HFFc6 (cell line): ENCODE measurements at places on chromosomes 7 and 10.

- DNase-seq, result no peak
Measured at GRCh38 chr7:109259151-109259550, 689.5 kb downstream of the DNAJB9 start.

GRCh38 chr10:45425621-45426563, 51.9 kb downstream of the ALOX5 start:
- DNase-seq, result no peak

DNA sequence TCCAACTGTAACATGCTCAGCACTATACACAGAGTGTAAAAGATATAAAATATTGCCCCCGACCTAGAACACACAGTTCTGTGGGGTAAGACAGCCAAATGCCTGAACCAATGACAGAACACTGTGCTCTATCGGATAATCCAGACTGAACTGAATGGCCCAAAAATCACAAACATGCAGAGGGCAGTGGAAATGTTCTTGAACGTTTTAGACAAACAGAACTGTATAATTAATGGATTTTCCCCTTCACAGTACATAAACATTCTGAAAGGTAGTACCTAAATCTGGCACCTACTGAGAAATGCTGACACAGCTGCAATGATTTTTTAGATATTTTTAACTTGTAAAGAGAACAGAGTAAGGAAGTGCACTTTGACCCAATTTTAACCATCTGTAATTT, 33.4 kb downstream of the PARD3 start:
- no peak for DNase-seq

GRCh38 chr7:99099499-99100077, 44.3 kb downstream of the SMURF1 start:
- no peak for DNase-seq

DNA sequence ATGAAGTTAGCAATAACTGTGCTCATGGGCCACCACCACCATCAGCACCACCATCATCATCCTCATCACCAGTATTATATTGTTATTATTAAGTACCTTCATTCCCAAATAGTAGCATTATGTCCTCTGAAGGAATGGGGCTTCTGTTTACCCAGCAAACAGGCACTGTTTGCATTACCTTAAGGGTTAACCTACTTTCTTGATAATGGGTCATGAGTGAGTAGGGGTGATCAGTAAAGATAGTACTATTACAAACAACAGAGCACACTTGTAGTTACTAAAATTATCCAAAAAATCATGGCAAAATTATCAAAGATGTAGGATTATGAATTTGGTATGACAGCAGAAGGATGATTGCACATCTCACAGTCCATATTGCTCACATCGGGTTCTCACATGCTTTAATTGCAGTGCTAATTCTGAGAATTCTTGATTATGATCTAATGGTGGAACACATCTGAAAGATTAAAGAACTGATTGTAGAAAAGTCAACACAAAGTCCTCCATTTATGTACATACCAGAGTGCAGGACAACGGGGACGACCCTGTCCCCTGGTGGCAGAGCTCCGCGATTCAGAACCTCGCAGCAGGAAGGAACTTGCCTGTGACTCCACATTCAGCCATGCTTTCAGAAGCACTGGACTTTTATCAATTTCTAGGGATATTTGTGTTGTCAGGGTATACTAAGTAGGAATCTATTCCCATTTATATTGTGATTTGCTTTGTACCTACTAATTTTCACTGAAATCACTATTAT, 31.0 kb downstream of the PDE1C start:
- DNase-seq, result no peak

DNA sequence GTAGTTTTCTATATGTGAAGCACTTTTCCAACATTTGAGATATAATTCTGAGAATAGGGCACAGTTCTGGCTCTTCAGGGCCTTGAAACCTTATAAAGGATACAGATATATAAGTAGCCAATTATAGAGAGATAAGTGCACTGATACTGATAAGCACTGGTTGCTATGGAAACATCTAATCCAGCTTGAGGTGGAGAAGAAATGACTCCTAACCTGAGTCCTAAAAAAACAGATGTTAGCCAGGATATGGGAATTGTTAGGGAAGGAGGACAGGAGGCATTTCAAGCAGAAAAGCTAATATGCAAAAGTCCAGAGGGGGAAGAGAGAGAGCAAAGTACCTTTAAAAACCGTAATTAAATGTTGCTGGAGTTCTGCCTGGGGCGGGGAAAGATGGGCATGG, 30.8 kb downstream of the STRIP2 start:
- no peak for DNase-seq

- DNase-seq, result no peak
Measured at GRCh38 chr7:83130191-83130590, 32.5 kb downstream of the PCLO start.

DNA sequence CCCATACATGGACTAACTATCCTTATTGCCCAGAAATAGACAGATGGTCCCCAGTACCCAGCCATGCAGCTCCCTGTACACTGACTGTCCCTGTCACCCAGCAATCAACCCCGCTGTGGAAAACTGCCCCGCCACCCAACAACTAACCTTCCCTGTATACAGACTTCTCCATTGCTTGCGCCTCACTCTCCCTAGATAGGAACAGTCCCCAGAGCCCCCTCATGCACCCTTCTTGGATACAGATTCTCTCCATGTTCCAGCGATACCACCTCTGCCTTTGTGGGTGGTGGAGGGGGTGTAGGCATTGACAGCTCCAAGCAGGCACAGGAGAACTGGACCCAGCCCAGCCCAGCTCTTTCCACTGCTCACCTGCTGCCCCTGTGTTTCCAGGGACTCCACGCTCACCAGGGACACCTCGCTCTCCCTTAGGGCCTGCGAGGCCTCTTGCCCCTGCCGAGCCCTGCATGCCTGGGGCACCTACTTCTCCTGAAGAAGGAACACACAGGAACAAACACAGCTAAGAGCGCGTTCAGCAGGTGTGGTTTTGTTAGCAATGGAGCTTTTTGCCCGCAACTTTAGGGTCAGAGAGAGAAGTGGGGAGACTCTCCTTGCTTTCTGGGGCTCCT, 7.2 kb downstream of the SFTPD start:
- no peak for DNase-seq

DNA sequence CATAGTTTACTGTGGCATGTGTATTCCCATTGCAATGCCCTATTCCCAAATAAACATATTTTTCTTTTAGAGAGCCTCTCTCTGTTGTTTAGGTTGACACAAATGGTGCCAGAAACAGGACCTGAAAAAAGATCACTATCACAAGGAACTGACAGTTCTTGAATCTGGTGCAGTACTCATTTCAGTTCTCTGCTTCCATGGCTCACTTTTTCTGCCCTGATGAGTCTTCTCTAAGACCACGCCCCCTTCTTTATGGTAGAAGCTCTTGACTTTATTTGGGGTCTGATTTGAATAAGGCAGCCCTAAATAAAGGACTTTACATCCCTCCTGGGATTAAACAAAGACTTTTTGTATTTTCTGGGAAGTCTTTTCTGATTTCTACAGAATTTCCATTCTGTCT, 3.5 kb upstream of the CCDC126 start:
- DNase-seq, result no peak

GRCh38 chr7:98795741-98796493, 73.9 kb downstream of the TMEM130 start:
- DNase-seq, result no peak

DNA sequence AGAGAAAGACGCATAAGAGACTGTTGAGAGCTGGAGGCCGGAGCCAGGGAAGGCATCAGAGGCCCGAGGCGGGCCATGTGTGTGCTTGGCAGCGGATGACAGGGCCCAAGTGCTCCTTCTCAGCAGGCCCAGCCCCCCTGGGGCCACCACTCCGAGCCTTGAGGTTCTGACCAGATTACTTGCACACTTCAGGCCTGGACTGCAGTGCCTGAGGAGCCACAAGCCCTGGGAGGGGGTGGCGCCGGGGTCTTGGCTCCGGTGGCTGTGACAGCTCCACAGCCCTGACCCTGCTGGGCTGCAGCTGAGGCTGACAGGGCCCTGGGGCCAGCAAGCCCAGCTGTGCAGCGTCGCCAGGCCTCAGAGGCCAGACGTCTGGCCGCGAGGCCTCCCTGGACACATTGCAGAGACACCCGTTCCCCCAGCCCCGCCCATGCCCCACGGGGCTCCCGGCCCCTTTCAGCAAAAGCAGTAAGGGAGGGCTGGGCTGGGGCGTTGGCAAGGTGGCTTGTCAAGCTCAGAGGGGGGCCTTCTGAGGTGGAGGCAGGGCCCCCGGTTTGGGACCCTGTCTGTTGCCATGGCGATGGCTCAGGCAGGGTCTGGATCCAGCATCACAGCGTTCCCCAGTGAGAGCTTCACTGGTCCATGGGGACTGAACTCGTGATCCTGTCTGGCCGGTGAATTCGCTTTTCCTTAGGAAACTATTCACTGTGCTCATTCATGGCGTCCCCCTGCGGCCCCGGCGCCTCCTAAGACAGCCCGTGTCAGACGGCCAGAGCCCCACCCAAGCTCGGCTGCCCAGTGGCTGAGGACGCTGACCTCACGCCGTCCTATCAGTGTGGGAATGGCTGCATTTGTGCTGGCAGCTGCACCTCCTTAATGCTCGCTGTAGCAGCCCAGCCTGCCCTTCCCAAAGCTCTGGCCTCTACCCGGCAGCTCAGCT, 5.7 kb downstream of the ELN start:
- no peak for DNase-seq

DNA sequence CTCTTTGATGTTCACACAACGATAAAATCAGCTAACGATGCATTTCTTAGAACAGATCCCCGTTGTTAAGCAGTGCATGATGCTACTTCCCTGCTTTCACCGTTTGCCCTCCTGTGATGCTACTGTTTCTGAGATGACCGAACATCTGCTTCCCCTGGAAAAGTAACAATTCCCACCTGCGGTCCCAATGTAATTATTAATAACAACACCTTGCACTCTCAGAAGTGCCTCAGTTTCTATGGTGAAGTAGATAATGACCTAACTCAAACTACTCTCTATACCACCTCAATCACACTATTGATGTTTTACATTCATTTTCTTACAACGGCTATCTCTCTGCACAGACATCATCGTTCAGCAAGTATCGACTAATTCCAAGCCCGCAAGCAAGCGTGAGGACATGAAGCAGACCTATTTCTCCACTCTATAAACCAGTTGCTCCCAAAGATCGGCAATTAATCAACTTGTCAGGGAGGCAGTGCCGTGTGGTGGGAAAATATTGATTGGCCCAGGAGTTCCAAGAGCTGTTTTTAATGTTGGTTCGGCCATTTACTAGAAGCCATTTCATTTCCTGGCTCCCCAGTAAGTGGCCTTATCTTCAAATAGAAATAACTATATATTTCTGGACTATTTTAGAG, 42.7 kb downstream of the FAM107B start:
- no peak for DNase-seq

GRCh38 chr10:31064348-31064747, 32.7 kb upstream of the ZNF438 start:
- DNase-seq, result peak; percentile 50

DNA sequence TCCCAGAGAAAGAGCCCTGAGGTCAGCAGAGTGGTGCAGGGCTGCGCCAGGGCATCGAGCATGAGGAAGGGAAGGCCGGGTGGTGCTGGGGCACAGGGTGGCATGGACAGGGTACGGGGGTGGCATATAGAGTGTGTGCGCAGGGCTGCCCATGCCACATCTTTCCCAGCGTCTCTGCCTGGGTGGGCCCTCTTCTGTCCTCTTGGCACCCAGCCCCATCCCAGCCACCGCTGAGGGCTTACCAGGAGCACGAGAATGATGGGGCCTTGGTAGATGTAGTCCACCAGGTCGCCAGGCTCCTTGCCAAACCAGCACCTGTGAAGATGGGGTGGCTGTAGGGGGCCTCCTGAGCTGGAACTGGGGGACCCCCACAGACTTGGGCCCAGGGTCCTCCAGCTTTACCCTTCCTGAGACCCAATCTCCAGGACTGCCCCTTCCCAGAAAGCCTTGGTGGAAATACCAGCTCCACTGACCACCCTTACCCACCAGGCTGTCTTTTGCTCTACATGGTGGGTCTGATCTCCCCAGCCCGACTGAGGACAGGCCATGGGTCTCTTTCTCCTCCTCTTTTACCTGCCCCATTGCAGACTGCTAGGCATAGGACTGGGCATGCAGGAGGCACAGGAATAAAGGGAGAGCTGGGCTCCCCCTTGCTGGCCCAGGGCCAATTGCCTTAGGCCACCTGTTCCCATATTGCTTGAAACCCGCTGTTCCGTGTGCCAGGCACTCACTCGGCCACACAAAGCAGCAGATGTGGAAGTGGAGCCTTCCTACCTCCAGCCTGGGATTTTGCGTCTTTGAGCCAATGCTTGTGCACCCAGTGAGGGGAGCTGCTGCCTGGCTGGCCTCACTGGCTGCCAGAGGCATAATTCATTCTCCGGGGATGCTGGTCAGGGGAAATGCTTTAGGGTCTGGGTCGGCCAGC, 21.7 kb downstream of the CRHR2 start:
- no peak for DNase-seq

GRCh38 chr7:69617364-69617763, 19.1 kb downstream of the AUTS2 start:
- no peak for DNase-seq

- no peak for DNase-seq
Measured at GRCh38 chr10:72483471-72483870, 128.8 kb upstream of the DNAJB12 start.

DNA sequence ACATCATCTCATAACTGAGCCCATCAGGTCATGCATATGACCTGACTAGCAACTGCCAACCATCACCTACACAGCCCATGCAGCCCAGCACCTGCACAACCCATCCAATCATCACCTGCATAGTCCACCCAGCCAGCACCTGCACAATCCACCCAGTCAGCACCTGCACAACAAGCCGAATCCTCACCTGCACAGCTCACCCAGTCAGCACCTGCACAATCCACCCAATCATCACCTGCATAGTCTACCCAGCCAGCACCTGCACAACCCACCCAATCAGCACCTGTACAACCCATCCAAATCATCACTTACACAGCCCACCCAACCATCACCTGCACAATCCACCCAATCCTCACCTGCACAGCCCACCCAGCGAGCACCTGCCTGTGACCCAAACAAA, 33.4 kb upstream of the WDFY4 start:
- no peak for DNase-seq

DNA sequence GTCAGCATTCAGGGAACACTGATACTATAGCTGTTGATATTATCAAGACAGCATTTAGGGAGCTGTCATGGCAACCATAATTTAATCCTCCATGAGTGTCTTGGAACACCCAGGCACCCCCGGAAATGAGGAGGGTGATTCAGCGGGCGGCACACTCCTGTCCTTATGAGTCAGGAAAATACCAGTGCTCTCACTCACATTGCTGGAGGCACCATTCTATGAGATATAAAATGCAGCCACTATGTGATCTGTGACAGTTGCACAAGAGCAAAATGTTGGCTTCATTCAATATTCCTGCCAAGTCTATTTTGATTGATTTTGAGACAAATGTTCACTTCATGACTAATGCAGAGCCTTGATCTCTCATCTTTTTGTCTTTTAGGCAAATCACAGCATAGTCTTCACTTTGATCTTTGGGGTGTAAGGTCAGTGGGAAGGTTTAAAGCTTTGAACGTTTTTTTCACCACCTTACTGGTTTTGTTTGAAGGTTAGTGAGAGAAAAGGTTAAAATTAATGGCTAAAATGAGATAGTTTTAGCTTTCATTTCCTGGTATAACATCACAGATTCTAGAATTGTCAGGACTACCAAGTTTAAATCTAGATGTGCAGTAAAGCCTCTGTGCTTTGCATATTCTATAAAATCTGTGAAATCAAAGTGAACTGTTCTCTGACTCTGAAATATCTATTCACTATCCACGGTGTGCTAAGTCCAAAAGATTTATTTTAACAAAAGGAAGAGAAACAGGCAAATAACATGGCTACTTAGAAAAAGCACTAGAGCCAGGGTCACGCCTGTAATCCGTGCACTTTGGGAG, 12.4 kb upstream of the ARHGAP12 start:
- peak; percentile 98 for DNase-seq
